ENCODE measurements at places on chromosomes 3 and 15.
A peak's percentile ranks its signal among the peaks of the same experiment; 100 is the strongest.

DNA sequence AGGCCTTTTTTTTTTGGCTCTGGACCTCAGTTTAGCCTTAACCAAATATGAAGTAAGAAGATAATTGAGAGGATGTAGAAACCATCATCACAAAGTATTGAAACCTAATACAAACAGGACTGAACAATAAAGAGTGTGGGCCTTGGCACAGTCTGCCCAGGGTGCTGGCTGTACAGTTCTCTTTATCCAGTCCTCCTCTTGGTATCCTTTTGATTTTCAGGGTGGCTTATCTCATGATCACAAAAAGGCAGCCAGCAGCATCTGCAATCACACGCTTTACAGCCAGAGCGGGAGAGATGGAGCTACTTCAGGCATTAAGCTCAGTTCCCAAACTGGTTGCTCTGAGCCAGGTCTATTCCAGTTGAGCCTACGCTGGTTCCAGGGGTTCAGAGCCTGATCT lies 239.7 kb downstream of the RPLP1 start:
- DNase-seq, result no peak

GRCh38 chr3:15325228-15325627 lies 7.2 kb downstream of the SH3BP5 start:
- no peak for DNase-seq

DNA sequence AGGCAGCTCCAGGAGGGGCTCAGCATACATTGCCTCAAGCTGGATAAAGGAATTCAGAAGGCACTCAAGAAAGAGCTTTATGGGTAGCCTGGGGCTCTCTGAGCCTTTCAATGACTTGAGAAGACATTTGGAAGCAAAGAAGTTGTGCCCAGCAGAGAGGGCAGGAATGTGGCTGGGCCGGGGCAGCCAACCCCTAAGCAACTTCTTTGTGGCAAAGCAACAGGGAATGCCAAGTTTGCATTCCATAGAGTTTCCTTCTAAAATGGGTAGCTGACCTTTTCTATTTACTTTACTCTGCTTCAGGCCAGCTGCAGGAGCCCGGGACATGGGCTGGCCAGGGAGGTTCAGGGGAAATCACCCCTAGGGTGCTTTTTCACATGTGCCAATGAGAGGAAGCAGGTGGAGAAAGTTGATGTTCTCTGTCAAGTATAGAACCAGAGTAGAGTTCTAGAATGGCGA lies 45.6 kb downstream of the CCDC12 start:
- no peak for DNase-seq

GRCh38 chr3:8154617-8155016 lies 347.0 kb upstream of the LMCD1 start:
- no peak for DNase-seq

DNA sequence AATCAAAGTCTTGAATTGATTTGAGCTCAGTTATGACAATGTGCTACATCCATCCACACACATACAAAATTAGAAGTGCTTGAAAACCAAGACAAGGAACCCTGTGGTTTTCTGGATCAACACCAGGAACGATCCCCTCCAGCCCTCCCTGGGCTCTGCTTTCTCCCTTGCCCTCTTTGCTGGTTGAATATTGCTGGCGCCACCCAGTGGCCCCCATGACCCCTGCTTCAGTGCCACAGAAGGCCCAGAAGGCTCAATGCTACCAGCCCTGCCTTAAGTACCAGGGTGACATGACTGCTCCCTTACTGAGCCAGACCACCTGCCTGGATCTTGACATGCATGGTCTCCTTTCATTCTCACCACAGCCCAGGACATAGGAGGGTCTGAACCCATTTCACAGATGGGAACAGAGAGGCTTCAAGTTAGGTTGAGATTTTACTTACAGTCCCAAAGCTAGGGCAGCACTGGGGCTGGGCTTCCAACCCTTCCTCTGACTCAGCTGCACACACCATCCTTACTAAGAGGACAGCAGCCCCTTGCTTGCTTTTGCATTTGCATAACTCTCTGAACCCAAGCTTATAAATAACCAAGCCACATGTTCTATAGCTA lies 15.0 kb downstream of the IL12A start:
- peak; percentile 30 for DNase-seq

DNA sequence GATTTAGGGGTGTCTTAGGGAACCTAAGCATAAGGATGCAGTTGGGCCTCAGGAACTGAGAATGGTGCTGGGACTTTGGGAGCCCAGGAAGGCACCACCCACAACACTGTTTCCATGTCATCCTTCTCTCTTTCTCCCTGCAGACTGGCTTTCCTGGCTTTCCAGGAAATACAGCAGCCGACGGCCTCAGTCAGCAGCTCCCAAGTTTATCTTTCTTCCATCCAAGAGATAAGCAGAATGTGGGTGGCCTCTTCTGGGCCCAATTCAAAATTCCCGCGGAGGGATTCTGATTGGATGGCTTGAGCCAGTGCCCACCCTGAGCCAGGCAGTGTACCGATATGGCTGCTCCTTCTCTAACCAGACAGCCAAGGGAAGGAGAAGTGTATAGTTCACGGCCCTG lies 4.5 kb upstream of the CLN6 start:
- no peak for DNase-seq

- no peak for DNase-seq
Observed at GRCh38 chr3:156388497-156389448, 166.1 kb downstream of the SSR3 start.

DNA sequence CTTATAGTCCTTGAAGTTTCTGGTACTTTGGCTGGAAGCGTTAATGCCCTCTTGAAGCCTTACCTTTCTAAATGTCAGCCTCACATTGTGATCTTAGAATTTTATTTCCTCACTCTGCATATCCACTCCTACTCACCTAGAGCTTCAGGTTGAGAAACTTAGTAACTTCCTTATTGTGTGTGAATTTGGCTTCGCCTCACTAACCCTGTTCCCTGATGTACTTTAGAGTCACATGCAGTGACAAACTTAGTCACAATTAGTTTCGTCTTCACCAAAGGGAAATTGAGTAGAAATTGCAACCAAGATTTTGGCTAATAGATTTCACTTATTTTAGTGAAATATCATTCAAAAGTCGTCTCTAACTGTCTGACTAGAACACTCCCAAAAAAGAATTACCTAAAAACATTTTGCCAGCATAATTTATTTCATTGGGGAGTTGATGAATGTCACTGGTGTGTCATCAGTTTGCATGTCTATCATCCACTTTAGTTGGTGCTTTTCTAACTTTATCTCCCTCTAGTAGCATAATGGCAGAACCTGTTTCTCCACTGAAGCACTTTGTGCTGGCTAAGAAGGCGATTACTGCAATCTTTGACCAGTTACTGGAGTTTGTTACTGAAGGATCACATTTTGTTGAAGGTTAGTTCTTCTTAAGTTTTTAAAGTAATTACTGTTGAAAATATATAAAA lies 960 bp downstream of the MFN1 start:
- no peak for DNase-seq

DNA sequence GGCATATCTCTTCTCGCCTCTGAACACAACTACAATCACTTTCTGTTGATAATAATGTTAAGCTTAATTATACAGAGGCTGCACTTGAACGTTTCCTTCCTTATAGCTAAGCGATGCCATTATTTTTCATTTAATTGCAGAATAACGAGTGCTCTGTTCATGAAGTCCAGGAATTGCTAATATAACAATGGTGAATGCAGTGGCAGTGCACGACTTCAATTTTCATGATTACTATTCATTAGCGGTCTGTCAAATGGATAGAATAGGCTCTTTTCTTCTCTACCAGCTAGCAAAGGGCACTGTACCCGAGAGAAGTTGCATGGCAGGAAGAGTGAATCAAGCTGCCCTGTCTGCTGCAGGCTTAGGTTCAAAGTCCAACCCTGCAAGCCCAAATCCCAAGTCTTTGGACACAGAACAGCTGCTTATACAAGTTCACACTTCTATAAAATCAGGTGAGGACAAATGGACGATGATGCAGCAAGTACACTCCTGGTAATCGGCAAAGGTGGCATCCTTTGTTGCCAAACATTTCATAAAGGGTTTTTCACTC lies 75.6 kb downstream of the PDZRN3 start:
- DNase-seq, result no peak

- DNase-seq, result no peak
Observed at GRCh38 chr15:25742041-25742730, 120.9 kb downstream of the ATP10A start.

DNA sequence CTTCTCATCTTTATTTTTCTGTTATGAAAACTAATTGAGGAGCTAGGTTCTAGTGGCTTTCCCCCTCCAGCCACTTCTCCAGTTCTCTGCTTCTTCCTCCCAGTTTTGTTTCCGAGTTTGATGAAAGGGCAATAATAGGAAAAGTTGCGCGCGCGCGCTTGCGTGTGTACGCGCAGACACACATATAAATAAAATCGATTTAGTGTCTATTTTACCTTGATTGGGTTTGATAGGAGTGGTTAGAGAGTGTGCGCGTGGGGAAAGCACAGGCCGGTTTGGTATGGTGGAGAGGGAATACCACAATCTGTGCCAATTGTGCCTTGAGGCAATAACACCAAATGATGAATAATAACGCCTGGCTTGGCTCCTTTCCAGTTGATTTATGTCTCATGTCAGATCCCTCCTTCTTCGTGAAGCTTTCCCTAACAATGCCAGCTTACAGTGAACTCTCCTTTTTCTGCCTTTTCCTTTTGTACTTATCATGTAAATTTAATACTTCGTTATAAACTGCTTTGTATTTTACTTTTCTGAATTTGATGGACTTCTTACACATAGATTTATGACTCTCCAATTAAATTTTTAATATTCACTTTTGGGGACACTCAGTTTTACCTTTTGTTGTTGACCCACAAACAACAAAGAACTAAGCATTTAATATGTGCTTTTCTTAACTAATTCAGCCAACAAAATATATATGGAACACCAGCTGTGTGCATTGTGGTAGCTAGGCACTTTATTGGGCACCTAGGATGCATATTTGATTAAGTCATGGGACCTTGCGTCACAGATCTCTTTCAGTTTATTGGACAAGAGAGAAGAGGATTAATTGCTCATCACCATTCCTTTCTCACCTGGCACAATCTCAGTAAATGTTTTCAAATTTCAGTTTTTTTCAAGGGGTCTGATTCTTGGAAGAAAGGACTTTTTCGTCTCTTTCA lies 1.7 kb downstream of the TIPARP start:
- DNase-seq, result peak; percentile 36

DNA sequence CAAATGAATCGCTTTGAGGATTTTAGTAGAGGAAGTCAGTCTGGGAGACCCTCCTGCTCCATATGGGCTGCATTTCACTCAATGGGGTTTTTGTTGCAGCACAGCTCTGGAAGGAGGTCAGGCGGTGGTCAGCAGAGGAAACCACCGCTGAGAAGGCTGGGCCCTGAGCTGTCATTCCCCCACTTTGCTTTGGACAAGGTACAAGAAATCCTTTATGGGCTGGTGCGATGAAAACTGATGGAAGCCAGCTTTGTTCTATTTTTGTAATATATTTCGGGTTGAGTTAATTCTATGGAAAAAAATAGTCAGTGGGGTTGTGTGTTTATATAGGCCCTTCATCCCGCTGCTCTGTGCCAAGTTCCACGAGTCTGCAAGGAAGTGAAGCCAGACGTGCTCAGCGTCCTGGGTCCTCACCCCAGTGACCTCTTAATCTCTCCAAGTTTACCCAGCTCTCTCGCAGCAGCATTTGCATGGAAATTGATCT lies 157.1 kb upstream of the TMC3 start:
- no peak for DNase-seq

- no peak for DNase-seq
Observed at GRCh38 chr3:23565041-23565775, 240.5 kb upstream of the UBE2E1 start.

DNA sequence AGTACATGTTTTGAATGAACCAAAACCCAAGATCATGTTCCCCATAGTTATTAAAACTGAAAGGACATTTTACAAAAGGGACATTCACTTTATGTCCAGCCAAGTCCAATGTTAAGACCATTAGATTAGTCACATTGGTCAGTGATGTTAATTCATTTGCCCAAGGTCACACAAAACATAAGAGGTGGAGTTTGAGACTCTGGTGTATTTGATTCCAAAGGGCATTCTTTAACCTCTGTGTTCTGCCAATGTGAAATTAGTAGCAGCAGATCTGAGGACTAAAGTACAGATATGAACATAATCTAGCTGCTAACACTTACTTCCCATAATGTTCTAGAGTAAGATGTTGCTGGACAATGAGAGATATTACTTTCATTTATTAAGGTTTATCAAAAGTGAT lies 425.6 kb downstream of the TUSC7 start:
- no peak for DNase-seq

- DNase-seq, result no peak
Observed at GRCh38 chr15:61889706-61890105, 170.5 kb downstream of the VPS13C start.

- DNase-seq, result no peak
Observed at GRCh38 chr3:31235062-31235700, 297.5 kb upstream of the STT3B start.

- DNase-seq, result no peak
Observed at GRCh38 chr3:195257454-195258448, 13.2 kb downstream of the XXYLT1 start.

DNA sequence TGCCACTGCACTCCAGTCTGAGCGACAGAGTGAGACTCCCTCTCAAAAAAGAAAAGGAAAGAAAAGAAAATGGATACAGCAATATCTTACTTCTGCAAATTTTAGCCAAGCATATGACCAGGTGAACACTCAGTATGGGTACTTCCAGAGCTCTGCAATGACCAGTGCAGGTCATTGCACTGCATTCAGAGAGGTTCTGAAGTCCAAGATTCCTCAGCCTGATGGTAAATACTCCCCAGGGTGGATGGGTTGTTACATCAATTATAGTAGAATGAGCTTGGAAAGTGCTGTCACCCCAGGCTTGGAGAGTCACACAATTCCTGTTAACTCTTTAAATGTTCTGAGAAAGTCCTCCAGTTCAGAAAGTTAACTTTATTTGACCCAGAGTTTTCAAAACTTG lies 103.7 kb downstream of the RPLP1 start:
- DNase-seq, result no peak

GRCh38 chr3:161556533-161556932 lies 59.9 kb downstream of the OTOL1 start:
- no peak for DNase-seq

GRCh38 chr3:119628390-119628789 lies 30.7 kb downstream of the PLA1A start:
- no peak for DNase-seq

DNA sequence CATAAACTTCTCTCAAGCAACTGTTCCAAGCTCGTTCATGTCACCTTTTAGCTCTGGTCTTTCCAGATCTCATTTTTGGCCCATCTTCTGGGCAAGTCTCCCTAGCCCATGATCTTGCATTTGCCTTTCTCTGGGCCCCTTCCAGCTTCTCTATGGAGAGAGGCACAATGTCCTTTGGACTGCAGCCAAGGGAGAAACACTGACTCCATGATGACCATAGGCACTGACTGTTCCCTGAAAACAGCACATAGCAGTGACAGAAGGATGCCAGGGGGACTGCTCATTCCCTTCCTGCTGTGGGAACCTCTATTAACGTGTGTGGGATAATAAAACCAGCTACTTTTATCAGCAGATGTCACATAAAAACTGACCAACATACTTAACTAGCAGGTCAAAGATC lies 60.3 kb downstream of the STRIT1 start:
- DNase-seq, result no peak

DNA sequence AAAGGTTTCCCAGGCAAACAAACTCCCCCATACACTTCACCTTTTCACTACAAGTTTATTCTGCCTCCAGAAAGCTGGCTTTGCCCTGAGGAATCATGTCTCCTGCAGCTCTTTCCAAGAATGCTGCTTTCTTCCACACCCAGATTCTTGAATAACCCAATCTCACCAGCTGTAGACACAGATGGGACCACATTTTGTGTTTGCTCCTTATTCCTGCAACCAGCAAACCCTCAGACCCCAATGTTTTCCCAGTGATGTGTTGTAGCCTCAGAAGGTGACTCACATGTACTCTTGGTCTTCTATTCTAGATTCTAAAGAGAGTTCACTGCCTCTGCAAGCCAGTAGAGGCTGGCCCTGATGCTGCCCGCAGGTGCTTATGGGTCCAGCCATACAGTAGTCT lies 23.6 kb upstream of the TRIM59 start:
- DNase-seq, result no peak

All from NCI-H526 (cell line).